Activated T-helper 17 cell treated with anti-CD3 and anti-CD28 coated beads, Interleukin-2, amount 50 U/mL, for 72 hours (primary cell): ENCODE measurements at places on chromosomes 4 and X. TPM values are rescaled to one million over a fixed set of nuclear protein-coding genes. Genes with fewer than 3 reads are reported as not detected.

Gene ZXDB
- total RNA-seq = 8.9 TPM

DNA sequence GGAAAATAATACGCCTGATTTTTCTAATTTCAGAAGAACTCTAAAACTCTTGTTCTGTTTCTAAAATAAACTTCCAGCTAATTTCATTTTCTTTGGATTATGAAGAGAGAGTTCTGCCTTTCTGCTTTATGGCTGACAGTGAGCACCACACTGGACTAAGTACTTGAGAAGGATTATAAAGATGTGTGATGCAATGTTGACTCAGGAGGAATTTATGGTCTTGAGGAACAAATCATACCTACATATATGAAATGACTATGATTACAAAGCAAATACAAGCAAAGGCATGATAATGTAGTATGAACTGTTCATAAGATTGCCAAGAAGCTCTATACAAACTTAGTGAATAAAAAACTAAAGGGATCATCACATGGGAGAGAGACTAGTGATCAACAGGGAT, 13.0 kb upstream of the SLC25A5 start:
- no peak for ATAC-seq

GRCh38 chrX:121179972-121180371, 132.6 kb downstream of the GLUD2 start:
- no peak for ATAC-seq

GRCh38 chr4:173538148-173538908, 8.3 kb upstream of the HAND2 start:
- no peak for ATAC-seq

DNA sequence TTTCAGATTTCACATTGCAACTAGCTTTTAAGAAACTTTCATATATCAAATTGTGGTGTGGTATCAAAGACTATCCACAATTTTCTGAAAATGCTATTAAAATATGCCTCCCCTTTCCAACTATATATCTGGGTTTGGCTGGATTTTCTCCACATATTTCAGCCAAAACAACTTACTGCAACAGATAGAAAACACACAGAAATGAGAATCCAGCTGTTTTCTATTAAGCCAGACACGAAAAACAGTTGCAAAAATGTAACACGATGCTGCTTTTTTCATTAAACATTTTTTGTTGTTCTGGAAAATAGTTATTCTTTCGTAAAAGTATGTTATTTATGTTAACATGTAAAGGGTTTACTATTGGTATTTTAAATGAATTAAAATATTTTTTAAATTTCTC, 33.1 kb downstream of the DCTD start:
- ATAC-seq = no peak
